ENCODE measurements at places on chromosomes 6 and 20.

DNA sequence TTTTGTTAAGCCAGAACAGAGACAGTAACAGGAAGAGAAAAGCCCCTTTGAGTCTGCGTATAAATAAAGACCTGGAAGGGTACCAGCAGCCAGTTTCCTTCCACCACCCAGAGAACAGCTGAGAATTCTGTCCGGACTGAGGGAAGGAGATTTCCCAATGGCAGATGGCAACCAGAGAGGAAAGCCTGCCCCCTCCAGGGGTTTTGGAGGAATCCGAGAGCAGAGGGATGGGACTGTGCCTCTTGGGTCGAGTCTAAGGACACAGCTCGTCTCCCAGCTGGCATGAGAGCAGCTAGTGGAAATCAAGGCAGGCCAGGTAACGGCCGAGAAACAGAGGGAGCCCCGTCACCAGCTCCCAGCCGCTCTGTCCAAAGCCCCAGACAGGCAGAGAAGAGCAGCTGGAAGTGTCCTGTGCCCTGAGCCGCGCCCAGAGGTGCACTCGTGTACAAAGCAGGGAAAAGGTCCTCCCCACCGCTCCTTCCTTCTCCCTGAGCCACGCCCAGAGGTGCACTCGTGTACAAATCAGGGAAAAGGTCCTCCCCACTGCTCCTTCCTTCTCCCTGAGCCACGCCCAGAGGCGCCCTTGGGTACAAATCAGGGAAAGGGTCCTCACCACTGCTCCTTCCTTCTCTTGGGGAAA is 134.0 kb upstream of the SNX9 start:
- DNase-seq, result no peak

DNA sequence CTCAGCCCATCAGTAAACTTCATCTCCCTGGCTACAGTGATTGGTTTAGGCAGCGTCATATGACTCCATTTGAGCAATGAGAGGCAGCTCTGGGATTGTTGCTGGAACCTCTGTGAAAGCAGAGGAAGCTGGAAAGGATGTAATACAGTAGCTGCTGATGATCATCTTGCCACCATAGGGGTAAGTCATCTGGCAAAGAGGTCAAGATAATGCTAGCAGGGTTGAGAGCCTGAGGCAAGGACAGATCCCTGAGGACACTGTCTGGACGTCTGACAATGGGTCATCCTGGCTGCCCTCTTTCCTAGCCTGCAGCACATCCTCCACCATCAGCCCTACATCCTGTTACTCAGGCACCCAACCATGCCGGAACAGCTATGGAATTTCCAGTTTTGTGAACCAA is 25.5 kb upstream of the FKBP1A start:
- DNase-seq, result no peak

GRCh38 chr20:47764154-47764733 is 21.0 kb downstream of the SULF2 start:
- no peak for DNase-seq

GRCh38 chr6:231779-232178 is 60.5 kb upstream of the DUSP22 start:
- DNase-seq, result no peak

DNA sequence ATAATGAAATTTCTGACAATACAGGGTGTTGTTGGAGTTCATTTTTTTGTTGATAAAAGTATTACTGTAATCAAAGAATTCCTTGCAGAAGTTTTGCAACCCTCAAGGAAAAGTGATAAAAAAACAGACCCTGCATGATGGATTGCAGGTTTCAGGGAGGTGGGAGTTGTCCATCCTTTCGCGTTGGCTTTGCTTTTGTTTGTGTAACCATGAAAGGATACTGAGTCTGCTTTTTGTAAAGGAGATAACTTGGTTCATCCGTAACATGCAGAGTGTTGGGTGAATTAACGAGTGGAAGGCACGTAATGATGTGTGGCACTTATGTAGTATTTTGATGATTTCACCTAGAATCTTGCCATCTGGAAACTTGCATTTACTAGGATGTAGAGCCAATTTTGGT is 23.6 kb downstream of the FOXO3 start:
- DNase-seq, result no peak

DNA sequence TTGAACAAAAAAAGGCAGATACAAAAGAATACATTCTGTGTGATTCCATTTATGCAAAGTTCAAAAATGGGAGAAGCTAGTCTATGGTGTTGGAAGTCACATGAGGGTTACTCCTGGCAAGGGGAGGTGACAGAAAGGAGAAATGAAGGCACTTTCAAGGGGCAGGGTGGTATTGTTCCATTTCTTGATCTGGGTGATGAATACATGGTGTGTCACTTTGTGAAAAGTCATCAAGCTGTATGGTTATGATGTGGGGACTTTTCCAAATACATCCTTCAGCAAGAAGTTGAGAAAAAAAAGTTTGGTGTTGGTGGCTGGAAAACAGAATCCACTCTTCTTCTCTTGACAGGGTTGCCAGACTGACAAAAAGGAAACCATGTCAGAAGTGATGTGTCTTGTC is 60.6 kb upstream of the MDGA1 start:
- DNase-seq, result no peak

- DNase-seq, result no peak
Measured at GRCh38 chr6:136089876-136090275, 160.2 kb downstream of the MTFR2 start.

GRCh38 chr6:86913795-86914194 is 23.5 kb upstream of the HTR1E start:
- no peak for DNase-seq

GRCh38 chr20:23245553-23246181 is 104.9 kb upstream of the NXT1 start:
- DNase-seq, result no peak

GRCh38 chr6:170083236-170084051 is 207.4 kb downstream of the DLL1 start:
- DNase-seq, result no peak

DNA sequence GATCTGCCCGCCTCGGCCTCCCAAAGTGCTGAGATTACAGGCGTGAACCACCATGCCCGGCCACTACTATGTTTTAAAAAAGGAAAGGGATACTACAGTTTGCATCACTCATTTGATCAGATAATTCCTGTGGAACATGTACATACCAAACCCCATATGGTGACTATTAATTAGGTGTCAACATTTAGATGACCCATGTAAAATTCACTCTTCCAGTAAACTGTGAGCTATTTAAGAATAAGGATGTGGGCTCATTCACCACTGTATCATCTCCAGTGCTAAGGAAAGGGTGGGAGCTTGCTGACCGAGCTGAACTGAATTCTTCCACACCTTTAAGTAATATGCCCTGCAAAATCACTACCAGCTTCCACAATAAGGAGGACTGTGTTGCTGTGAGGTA is 127.5 kb downstream of the BTBD9 start:
- no peak for DNase-seq

- DNase-seq, result no peak
Measured at GRCh38 chr6:39517756-39518155, 195.3 kb upstream of the KCNK16 start.

GRCh38 chr6:36674942-36675341 is 3.6 kb upstream of the CDKN1A start:
- DNase-seq, result no peak

DNA sequence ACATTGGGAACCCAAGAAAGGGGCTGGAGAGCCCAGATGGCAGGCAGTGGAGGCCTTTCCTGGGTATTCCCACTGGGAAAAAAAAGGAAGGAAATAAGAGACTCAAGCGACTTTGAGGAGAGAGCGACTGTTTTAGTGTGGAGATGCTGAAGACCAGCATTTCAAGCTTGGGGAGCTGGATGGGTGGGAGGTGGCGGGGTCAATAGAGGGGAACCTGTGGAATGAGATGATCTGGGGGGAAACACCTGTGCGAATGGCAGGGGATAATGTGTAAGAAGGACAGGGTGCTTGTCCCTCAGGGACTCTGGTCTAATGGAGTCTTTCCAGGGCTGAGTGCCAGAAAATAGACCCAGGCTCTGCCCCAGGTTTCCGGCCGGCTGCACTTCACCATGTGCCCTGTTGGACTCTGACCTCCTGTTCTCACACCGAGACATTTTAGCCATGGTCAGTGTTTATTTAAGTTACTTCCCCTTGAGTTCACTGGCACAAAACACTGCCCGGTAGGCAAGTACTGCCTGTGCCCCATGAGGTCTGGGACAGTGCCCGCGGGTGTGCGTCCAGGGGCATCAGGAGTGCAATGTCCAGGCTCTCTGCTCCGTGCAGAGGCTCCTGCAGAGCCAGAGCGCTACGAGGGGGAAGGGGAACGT is 50.4 kb upstream of the NKX2-2 start:
- no peak for DNase-seq

DNA sequence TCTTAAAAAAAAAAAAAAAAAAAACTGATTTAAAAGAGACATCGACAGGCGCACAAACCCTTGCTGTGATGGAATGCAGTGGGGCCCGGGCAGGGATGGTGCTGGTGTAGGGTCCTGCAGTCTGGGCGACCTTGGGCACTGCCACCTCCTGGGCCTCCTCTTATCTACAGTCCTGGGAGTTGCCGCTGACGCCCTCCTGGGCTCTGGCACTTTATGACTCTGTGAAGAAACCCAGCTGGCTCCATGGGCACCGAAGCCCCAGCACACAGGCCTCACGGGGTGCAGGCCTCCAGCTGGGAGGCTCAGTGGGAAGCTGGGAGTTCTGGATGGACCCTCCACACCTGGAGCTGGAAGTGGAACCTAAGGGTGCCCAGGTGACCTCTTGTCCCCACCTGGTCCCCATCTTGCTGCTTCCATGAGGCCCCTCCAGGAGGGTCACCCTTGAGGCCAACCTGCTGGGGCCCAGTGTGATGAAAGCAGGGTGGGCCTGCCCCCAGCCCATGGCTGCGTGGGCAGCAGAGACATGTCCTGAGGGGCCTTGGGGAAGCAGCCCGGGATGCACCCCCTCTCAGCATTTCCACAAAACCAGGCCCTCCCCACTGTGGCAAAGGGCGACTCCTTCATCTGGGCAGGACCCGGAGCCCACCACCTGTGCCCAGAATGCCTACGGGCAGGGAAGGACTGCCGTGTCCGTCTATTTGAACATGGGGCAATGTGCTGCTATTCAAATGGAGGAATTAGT is 104.9 kb downstream of the ASXL1 start:
- DNase-seq, result no peak

GRCh38 chr6:151565940-151566339 is 72.1 kb downstream of the CCDC170 start:
- DNase-seq, result no peak

DNA sequence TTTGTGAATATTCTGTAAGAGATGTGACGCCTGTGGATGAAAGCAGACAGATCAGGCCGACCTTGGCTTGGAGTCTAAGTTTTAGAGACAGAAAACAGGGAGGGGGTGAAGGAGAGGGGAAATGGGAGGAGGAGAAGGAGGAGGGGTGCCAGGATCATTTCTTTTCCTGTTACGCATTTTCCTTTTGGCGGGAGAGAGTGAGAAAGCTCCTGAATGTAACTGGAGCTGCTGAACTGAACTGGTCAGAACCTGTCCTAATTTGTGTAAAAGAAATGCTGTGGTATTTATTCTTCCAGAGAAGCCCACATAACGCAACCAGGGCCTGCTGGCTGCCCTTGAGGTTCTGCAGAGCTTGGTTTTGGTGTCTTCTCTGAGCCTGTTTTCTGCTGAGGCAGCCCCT is 41.9 kb downstream of the UTRN start:
- no peak for DNase-seq

DNA sequence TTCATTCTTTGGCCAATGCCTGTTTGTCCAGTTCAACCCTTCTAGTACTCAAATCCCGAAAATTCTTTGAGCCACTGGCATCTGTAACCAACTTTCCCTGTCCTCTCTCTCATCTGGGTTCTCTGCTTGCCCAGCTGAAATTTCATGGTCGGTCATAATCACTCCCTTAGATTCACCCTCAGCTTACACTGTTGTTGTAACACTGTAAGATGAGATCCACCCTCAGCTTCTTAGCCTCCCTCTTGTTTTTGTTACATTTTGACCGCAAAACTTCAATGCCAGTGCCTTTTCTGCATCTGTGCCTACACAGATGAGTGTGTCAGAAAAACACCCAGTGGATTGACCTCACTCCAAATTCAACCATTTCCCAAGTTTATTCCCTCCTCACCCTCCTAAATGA is 291.1 kb upstream of the AGPAT4 start:
- no peak for DNase-seq

- no peak for DNase-seq
Measured at GRCh38 chr6:91487696-91488392, 901.0 kb upstream of the MAP3K7 start.

GRCh38 chr20:63977739-63978276 is 1.6 kb downstream of the SAMD10 start:
- DNase-seq, result no peak

GRCh38 chr6:79413562-79414002 is 123.6 kb downstream of the LCA5 start:
- no peak for DNase-seq

- DNase-seq, result no peak
Measured at GRCh38 chr6:43970913-43971775, 156.1 kb downstream of the MRPL14 start.

- DNase-seq, result no peak
Measured at GRCh38 chr6:134115715-134116074, 63.3 kb upstream of the SLC2A12 start.

DNA sequence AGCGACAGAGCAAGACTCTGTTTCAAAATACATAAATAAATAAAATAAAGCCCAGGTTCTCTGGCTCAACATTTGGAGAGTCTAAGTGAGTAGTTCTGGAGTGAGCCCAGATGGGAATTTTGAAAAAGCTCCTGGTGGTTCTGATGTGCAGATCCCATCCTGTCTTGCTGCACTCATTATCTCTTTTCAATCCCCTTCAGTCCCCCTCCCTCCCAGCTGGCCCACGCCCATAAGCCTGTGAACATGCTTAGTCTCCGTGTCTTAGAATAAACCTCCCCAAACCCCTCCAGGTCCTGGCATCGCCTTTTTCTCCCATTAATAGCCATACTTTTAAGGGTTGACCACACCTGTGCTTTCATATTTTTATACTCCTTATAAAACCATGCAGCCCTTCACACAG is 19.4 kb upstream of the TULP1 start:
- DNase-seq, result no peak

GRCh38 chr6:117484052-117484646 is 1.7 kb downstream of the DCBLD1 start:
- no peak for DNase-seq

DNA sequence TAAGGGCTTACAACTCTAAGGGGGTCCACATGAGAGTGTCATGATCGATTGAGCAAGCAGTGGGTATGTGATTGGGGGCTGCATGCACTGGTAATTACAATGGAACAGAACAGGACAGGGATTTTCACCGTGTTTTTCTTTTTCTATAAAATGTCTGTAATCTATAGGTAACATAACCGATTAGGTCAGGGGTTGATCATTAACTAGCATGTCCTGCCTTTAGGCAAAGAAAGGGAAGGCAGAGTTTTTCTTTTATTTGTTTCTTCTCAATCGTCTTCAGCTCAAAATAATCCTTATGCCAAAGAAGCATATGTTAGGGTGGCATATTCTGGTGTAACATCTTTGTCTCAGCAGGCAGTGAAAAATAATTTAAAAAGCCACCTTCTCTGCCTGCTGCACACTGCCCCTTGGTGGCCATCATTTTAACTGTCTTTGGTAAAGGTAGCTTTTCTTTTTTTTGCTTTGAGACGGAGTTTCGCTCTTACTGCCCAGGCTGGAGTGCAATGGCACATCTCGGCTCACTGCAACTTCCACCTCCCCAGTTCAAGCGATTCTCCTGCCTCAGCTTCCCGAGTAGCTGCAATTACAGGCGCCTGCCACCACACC is 9.7 kb upstream of the CEP43 start:
- no peak for DNase-seq
